ENCODE measurements at places on chromosomes 1 and 21.
A peak's percentile ranks its signal among the peaks of the same experiment; 100 is the strongest.

- DNase-seq, result peak; percentile 94
Measured at GRCh38 chr1:155976062-155976912, 2.1 kb downstream of the ARHGEF2 start.

GRCh38 chr1:71944006-71944405 lies 338.3 kb downstream of the NEGR1 start:
- no peak for DNase-seq

- DNase-seq, result no peak
Measured at GRCh38 chr1:93615582-93616150, 66.0 kb downstream of the BCAR3 start.

GRCh38 chr1:179128520-179128919 lies 46.6 kb downstream of the TOR3A start:
- DNase-seq, result no peak

- peak; percentile 93 for DNase-seq
Measured at GRCh38 chr1:173205146-173206051, 1.7 kb downstream of the TNFSF4 start.

- no peak for DNase-seq
Measured at GRCh38 chr1:58939666-58940370, 156.0 kb upstream of the JUN start.

DNA sequence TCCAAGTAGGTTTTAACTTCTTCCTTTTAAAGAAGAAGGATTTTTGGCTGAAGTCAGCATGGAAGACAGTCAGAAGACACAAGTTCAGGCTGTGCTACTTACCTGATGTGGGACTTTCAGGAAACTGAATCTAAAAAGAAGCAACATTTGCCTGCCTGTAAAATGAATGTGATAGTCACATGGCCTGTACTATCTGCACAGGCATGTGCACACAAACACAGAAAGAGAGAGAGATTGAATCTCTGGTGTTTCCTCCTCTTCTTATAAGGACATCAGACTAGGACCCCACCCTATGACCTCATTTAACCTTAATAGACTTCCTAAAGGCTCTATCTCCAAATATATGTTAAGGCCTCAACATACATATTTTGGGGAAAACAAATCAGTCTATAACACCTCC lies 542.9 kb downstream of the PLPP3 start:
- DNase-seq, result no peak

GRCh38 chr1:115074839-115075534 lies 14.3 kb downstream of the TSPAN2 start:
- no peak for DNase-seq

- no peak for DNase-seq
Measured at GRCh38 chr1:183506561-183506960, 34.3 kb downstream of the SMG7 start.

- no peak for DNase-seq
Measured at GRCh38 chr1:112284796-112285195, 111.2 kb upstream of the CTTNBP2NL start.

DNA sequence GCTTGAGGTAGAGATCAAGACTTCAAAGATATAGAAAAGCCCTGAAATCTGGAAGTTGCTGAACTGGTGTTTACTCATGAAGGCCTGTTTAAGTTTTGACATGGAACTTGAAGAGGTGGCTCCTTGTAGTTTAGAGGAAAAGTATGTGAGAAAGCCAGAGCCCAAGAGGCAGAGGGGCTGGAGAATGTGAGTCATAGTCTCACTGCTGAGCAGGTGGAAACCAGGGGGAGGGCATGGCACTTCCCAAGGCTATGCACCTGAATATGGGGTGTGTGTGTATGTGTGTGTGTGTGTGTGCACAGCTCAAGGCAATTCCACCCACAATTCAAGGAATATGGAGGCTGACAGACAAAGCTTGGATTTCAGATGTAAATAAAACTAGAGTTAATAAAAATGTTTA lies 46.8 kb upstream of the C1orf198 start:
- no peak for DNase-seq

- no peak for DNase-seq
Measured at GRCh38 chr1:18703041-18703621, 72.5 kb downstream of the PAX7 start.

DNA sequence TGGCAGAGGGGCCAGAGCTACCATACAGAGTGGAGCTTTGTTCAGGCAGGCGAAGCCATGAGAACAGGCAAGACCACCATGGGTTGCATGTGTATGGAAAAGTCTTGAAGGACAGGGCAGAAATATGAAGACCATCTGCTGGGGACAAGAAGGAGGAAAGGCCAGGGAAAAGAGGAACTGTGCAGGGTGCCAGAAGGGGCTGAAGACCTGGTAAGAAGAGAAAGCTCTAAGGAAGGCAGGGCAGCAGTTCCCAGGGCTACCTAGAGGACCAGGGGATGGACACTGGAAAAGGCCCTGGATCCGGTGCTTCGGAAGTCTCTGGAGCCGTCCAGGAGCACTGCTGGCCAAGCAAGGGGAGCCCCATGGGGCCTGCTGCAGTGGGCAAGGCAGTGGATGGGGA lies 43.4 kb downstream of the PKP1 start:
- DNase-seq, result no peak

DNA sequence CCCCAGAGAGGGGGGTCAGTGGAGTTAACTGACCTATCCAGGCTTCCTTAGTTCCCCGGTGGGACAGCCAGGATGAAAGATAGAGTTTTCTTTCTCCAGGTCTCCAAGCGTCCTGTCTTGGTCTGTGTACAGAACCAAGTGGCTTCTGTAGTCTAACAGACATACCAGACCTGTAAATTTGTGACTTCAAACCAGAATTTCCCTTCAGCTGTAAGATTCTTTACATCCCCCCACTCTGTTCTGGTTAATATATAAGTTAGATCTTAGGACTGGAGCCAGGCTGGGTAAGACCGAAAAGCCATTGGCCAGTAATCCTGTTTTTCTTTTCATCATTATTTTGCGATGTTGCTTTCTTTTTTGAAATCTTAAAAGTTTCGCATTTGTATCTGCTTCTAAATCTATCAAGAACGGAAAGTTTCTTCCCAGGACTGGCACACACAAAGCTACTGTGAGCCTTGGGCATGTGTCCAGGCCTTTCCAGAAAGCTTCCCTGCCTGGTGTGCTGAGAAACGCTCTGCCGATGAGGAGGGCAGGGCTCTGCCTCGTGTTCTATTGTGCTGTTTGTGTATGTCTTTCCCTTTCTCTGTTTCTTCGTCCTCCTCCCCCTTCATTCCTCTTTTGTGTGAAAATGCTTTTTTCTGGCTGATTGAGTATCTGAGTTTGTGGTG lies 72.3 kb downstream of the RGL1 start:
- no peak for DNase-seq

DNA sequence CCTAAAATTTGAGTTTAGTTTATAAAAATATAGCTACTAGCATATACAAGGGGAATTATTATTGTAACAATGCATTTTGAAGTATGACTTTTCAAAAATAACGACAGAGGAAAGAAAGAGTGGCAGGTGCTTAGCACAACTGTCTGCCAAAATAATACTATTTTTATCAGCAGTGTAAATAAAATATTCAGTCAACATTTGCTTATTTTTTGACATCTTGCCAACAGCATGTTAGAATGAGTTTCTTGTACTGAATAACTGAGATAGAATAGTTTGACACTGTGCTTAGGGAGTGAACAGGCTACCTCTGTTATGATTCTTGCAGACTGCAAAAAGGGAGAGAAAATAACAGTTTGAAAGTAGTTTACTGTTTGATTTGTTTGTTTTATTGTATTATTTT lies 909.8 kb downstream of the BRINP3 start:
- no peak for DNase-seq

GRCh38 chr1:192571668-192572067 lies 3.9 kb upstream of the RGS1 start:
- no peak for DNase-seq

DNA sequence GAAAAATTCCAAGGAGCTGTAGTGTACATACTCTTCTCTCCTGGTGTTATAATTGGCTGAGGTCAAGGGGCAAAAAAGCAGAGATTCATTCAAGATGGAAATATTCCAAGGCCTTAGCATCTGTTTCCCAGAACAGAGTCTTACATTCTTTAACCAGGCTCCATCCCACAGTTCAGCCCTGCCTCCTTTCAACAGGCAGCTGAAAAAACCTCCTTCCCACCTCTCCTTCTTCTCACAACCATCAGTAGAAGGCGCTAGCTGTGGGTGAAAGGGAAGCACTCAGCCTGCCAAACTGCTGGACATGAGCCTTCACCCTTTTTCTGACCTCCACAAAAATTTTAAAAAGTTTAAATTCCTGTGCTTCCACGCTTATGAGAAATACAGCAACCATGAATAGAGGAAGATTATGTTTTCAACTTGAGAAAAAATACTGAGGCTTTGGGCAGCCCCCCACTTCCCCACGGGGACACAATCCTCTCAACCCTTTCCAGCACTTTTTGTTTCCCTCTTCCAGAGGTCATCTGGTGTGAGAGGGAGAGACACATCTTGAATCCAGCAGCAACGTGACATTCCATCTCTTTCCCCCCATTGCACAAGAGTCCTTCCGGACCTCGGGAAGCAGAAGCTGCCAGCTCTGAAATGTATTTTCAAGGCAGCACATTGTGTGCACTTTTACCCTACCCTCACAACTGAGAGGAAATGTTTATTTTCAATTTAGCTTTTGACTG lies 43.2 kb upstream of the FMO2 start:
- no peak for DNase-seq

- peak; percentile 71 for DNase-seq
Measured at GRCh38 chr1:203702130-203702577, 62.8 kb upstream of the LAX1 start.

DNA sequence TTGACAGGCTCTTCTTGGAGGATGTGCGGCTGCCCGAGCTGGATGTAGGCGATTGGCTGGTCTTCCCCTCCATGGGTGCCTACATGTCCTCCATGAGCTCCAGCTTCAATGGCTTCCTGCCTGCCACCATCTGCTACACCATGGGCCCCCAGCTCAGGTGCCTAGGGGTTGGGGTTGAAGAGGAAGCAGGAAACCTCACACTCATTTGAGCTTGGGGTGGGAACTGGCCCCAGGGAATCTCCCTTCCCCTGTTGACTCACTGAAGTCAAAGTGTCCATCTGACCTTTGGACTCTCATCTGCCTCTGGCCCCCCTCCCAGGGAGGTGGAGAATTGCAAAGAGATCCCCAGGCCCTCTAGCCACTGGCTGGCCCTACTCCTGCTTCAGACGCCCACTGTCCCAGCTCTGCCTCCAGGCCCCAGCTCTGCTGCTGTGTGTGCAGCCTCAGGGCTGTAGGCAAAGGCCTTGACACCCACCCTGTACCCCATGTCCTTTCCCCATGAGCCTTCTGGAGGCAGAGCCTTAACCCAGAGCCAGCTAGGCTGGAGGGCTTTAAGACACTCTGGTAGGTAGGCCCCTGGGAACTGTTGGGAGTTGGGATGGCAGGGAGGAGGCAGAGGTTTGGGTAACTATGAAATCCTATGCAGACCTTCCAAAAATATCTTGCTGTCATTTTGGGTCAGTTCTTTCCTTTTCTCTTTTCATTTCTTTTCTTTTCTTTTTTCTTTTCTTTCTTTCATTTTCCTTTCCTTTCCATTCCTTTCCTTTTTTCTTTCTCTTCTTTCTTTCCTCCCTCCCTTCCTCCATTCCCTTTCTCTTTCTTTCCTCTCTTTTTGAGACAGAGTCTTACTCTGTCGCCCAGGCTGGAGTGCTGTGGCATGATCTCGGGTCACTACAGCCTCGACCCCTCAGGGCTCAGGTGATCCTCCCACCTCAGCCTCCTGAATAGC lies 66.9 kb upstream of the TINAGL1 start:
- peak; percentile 76 for DNase-seq

- DNase-seq, result no peak
Measured at GRCh38 chr21:21530680-21531079, 532.5 kb downstream of the NCAM2 start.

DNA sequence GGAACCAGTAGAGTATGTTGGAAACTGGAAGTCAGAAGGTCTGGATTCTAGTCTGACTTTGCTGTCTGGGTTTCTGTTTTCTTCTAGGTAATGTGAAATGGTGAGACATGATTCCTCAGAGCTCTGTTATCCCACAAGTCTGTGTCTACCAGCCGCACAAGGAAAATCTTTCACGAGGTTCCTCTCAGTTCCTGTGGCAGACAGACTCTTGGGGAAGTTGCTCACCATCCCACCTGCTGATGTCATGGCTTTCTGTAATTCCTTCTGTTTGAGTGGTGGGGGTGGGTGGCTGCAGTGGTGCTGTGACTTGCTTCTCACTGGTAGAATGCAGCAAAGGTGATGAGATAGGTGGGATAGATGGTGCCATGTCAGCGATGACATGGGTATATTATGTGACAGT lies 17.1 kb upstream of the SCMH1 start:
- DNase-seq, result no peak

DNA sequence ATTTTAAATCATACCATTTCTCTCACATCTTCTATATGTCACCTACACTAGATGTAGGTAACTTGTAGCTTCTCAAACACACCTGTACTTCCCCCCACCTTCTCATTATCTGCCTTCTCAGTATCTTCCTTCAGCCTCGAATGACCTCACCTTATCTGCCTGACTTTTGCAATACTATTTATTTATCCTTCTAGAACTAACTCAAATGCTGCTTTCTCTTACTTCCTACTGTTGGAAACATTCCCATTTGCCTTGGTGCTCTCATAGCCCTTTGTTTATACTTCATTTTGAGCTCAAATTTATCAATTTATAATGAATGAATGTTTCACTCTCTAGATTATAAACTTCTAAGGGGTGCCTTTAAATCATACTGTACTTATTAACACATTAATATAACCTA lies 50.4 kb upstream of the KIAA1614 start:
- no peak for DNase-seq

DNA sequence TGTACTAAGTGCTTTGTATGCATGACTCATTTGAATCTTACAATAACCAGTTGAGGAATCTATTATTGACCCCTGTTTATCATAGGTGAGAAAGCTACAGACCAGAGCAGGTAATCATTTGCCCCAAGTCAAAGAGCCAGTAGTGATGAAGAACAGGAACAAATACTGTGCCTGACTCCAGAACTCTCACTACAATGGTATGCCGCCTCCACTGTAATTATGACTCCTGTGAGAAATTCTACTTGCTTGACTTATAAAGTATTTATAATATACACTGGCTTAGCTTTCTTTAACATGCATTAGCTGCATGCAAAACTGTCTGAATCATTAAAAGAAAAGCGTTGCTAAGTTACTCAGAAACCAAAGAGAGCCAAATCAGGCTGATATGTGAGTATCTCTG lies 92.6 kb downstream of the ZNF281 start:
- no peak for DNase-seq

DNA sequence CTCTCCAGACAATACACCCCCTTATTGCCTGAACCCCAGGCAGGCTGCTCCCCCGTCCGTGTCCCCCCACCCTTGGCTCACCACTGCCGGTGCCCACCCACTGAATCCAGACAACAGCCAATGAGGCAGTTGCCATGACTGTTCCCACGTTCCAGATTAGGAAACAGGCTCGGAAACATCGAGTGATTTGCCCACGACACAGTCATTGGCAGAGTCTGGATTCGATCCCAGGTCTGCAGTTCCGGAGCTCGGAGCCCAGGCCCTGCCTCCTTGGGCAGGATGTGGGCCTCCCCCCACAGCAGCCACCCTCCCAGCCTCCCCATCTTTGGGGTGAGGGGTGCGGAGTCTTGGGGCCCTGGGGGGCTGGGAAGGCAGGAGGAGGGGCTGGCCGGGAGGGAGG lies 20.3 kb upstream of the CLSTN1 start:
- no peak for DNase-seq

DNA sequence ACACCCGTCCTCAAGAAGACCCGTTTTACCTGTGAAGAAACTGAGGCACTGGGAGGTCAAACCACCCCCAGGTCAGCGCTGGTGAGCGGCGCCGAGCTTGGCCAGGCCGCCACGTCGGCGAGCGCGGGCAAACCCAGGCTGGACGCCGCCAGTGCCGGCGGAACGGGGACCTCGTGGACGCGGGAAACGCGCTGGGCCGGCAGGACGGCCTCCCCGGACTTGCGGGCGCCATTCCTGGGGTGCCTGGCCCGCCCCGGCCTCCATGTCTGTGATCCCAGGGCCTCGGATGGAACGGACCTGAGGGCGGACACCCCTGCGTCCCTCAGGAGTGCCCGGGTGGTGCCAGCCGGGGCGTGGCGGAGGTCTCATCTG lies 764 bp upstream of the SUMO3 start:
- no peak for DNase-seq

Measured in Jurkat, Clone E6-1 (cell line).